CD4-positive, alpha-beta T cell treated with Interleukin-6 at 100 ng/mL for 8 hours (primary cell): ENCODE measurements at places on chromosomes 5 and 9.

DNA sequence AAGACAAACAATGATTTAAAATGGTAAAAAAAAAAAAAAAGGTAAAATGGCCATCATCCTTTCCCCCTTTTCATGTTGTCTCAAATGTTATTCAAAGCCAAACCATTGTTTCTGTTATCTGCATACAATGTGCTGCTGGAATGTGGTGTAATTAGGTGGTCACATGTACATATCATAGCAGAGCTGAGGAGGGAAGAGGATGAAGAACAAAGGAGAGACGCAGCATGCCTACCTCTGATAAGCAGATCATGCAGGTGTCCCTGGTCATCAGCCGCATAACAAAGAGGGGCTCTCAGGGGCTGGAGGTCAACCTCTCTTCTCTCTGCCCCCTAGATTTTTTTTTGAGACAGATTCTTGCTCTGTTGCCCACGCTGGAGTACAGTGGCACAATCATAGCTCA lies 141.0 kb downstream of the CARTPT start:
- no peak for DNase-seq

GRCh38 chr5:155299386-155300005 lies 285.9 kb downstream of the KIF4B start:
- DNase-seq: no peak

DNA sequence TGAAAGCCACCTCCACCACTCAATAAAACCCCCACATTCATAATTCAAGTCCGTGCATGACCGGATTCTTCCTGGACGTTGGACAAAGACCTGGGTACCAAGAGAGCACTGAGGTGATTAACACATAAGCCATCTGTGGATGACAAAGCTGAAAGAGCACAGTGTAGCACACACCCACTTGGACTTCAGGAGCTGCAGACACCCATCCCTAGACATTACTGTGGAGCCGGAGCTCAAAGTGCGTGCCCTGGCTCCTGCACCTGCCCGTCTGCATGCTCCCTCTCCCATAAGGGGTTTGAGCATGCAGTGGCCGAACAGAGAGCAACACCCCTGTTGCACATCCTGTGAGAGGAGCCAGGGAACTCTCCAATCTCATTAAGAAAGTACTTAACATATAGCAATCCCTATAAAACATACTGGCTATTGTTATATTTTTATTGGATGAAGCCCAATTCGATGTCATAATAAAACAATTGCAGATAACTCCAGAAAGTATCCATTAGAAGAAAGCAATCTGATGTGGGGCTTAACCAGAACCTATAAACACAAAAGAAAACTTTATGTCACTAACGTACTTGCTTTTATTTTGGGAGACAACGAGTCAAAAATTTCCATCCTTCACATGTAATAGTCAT lies 1174.2 kb upstream of the C9orf72 start:
- no peak for DNase-seq

DNA sequence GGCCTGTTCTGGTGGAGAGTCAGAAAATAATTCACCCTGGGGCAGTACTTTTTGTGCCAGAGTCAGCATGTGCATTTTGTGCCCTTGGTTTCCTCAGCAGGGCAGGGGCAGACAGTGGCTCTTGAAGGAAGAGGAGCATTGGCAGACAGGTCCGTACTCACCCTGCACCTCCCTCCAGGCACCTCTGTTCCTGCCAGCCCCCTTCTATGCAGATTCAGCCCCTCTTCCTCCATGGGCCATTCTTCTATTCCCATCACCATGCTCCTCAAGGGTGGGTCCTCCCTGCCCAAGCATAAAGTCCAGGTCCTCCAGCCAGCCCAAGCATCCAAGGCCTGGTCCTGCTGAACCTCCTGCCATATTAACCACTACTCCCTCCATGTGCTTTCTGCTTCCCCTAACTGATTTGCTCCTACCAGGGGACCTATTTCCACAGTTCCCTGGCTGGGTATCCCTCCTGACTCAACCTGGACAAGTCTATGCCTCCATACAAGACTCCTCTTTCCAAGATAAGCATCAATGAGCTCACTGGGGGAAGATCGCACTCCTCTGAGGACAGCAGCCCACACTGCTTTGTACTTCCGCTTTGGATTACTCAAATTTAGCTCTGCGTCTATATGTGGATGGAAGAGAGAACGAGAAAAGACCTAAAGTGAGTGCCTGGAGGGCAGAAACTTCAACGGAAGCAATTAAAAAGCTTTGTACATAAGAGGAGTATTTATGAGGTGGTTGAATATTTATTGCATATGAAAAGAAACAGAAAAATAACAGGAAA lies 9.3 kb upstream of the ACSL6 start:
- no peak for DNase-seq

GRCh38 chr5:14174230-14174636 lies 31.1 kb downstream of the TRIO start:
- no peak for DNase-seq

GRCh38 chr5:111063709-111064322 lies 7.7 kb upstream of the TSLP start:
- DNase-seq: no peak

- no peak for DNase-seq
Observed at GRCh38 chr5:122200450-122200849, 71.1 kb downstream of the ZNF474 start.

DNA sequence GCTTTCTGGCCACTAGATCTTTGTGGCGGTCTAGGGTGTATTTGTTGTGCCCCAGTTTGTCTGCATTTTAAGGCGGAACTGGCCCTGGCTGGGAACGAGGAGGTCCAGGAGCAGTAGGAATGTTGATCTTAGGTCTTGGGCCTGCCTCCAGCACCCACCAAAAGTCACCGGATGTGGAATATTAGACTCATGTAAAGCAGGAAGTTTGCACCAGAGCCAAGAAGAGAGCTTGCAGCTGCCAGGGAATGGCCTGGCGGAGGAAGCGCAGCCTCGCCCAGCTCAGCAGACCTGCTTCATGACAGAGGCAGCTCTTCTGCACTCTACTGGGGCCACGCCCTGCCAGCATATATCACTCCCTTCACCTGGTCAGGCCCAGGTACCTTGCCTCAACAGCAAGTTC lies 3.3 kb downstream of the GPX3 start:
- DNase-seq: no peak

- no peak for DNase-seq
Observed at GRCh38 chr9:89622933-89623861, 18.4 kb downstream of the GADD45G start.
